ENCODE measurements at places on chromosomes 5 and 9.

DNA sequence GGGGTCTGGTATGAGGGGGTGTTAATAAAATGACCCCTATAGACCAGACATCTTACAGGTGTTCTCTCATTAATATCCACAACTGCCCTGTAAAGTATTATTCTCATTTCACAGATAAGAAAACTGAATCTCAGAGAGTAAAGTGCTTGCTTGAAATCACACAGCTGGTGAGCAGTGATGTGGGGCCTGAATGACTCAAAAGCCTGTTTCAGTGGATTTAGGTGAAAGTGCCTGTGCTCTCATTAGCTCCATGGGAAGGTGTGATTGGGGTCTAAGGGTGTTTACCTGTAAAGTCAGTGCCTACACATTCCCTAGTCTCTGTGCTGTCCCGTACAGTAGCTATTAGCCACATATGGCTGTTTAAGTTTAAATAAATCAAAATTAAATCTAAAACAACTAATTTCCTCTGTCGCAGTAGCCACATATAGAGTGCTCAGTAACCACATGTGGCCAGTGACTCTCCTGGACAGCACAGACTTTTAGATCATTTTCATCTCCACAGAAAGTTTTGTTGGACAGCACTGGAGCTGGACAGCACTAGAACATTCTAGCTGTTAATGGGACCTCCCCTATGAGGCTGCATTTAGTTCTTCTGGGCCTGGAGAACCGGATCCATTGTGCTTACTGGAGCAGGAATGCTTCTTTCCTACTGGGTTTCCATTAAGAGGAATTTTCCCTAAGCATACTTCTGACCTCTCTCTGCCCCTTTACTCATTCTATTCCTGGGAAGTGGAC, 52.5 kb upstream of the SEMA6A start:
- DNase-seq = no peak

DNA sequence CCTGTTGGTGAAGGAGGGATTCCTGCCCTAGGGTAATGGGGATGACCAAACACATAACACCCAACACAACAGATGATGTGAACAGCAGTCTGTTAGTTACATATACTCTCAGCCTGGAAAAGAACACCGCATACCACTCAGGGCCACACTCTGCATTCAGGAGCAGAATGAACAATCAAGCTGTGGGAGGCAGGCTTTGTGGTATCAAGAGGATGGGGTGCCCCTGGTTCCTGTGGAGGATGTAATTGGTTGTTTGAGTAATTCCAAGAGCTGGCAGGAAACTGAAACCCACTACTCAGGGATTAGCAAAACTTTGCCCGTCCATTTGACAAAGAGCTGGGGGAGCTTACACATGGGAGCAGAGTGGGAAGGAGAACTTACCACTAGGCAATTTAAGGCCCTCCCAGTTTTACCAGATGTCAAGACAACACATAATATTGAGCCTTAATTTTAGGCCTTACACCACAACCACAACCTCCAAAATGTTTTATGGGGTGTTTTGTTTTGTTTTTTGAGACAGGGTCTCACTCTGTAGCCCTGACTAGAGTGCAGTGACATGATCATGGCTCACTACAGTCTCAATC, 15.6 kb upstream of the PRKAA1 start:
- no peak for DNase-seq

GRCh38 chr5:91048073-91048472, 335.0 kb downstream of the ARRDC3 start:
- DNase-seq = no peak

DNA sequence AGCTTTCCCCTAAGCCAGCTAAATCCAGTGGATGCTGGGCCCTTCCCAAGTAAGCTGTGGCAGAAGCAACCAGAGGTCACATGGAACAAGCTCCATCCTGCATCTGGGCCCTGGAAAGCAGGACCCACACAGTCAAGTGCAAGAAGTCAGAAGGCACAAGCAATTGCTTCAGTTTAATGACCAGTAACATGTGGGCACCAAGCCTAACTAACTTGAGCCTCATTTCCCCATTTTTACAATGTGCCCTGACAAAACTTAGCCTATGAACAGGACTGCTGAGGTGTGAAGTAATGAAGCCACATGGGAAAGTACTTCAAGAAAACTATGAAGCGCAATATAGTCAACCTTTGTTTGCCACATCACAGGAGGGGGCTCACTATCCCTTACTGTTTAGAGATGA, 90.5 kb downstream of the TLE1 start:
- no peak for DNase-seq

- no peak for DNase-seq
Observed at GRCh38 chr5:161409471-161409870, 137.1 kb downstream of the GABRB2 start.

DNA sequence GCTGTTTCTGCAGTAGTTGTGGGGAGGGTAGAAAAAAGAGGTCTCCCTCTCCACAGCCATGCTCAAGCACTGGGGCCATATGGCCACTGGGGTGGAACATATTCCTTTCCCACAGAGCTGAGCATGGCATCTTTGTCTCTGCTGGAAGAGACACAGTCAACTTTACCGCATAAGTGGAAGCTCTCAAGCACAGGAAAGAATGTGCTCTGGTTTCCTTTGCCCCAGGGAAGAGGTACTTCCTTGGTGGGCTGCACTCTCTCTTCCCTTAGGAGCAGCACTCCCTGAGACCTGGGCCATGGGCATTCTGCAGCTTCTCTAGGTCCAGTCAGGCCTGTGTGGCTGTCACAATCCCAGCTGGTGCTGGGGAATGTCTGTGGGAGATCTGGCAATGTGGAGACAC, 168.5 kb upstream of the ACTBL2 start:
- DNase-seq = no peak

GRCh38 chr5:136193322-136193935, 467 bp upstream of the SMIM32 start:
- no peak for DNase-seq

- peak; percentile 31 for DNase-seq
Observed at GRCh38 chr5:175534070-175534932, 55.9 kb downstream of the SFXN1 start.

DNA sequence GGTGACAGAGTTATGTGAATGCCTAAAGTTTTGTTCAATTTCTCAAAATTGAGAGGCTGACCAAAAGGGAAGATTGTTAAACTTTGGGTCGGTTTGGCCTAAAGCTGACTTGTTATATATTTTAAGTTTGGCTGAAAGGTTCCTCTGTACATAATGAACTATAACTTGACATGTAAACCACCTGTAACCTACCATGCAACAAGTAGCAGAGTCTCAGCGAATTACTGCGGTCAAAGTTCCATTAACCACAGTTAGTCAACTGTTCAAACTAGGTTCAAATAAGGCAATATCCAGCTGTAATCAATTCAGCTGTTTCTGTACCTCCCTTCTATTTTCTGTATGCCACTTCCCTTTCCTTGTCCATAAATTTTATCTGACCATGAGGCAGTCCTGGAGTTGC, 325.1 kb upstream of the NMUR2 start:
- no peak for DNase-seq

DNA sequence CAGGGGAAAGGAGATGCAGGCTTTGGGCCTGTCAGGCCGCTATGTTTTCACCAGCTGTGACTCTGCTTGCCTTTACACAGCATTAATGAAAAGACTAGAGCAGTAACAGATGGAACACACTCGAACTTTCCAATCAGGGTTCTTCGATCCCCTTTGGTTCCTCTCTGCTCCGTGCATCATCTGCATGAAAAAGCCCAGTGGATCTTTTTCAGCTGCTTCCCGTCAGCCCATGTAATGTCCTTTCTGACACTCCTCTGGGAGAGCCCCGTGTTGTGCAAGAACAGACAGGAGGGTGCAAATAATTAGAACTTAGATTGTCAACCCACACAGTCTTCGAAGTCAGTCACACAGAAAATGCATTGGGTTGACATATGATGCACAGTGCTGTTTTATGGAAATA, 448.9 kb upstream of the ZNF462 start:
- DNase-seq = no peak

DNA sequence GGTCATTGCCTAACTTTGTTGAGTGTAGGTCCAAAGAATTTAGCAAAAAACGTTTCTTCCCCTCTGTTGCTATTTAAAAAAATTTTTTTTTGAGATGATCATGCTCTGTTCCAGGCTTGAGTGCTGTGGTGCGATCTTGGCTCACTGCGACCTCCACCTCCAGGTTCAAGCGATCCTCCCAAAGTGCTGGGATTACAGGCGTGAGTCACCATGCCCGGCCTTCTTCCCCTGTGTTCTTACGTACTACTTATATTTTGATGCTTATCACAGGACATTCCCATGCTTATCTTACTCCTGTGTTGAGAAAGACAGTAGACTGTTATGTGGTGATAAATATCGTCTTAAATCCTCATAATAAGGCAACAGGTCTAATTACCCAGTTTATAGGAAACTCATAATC, 2.5 kb downstream of the ACER2 start:
- no peak for DNase-seq

DNA sequence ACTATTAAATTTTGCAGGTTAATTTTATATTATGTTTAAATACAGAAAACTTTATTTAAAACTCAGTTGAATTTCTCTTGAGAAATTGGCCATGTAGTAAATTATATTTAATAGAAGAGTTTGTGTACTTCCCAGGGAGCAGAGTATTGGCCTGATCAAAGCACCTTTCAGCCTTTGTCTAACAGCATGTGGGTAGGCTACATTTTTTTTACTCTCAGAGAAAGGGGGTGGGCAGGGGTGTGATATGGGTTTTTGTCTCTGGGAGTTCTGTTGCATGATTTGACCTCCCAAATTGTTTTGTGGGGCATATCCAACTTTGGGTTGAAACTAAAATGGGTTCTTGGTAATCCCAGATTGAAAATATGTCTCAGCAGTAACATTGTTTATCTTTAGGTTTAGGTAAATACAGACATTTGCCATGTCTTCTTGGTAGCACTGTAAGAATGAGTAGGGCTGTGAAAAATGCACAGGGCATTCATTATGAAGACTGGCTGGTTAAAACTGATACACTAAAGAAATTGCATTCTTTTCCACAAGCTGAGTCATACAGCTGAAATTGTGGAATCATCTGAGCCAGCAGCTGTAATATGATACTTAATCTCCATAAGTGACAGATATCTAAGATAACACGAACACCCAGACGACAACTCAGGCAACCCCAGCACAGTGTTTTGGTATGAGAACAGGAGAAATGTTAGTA, 75.4 kb upstream of the CDKN2B start:
- no peak for DNase-seq

GRCh38 chr5:39173069-39173468, 46.3 kb downstream of the FYB1 start:
- DNase-seq = no peak

DNA sequence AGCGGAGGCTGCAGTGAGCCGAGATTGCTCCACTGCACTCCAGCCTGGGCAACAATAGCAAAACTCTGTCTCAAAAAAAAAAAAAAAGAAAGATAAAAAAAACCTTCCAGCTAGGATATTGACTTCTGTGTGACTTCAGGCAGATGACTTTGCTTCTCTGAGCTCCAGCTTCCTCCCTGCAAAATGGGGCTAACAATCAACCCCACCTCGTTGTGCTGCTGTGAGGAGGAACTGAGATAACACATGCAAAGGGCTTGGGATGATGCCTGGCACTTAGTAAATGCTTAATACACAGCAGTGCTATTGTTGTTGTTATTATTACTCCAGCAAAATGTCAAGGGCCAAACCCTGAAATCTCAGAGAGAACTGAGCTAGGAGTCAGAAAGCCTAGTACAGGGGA, 3.5 kb upstream of the CDX1 start:
- no peak for DNase-seq

- DNase-seq = peak; percentile 54
Observed at GRCh38 chr5:178590141-178590923, at the start of gene COL23A1. Gene COL23A1, minus strand, starts transcription at chr5:178590393.

DNA sequence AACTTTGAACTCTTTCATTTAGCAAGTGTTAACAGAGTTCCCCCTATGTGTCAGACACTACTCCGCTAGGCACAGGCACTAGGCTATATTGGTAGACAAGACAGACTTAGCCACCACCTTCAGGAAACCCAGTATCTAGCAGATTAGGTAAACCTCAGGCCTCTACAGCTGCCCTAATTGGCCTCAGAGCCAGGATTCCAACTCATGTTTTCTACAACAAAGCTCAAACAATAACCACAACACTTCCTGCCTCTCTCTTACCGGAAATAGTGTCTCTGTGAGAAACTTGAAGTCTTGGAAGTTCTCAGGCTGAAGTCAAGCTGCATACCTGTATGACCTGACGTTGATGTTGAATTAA, 116.6 kb upstream of the SLC44A1 start:
- DNase-seq = no peak

GRCh38 chr5:20498926-20499325, 510.9 kb upstream of the CDH18 start:
- DNase-seq = no peak

DNA sequence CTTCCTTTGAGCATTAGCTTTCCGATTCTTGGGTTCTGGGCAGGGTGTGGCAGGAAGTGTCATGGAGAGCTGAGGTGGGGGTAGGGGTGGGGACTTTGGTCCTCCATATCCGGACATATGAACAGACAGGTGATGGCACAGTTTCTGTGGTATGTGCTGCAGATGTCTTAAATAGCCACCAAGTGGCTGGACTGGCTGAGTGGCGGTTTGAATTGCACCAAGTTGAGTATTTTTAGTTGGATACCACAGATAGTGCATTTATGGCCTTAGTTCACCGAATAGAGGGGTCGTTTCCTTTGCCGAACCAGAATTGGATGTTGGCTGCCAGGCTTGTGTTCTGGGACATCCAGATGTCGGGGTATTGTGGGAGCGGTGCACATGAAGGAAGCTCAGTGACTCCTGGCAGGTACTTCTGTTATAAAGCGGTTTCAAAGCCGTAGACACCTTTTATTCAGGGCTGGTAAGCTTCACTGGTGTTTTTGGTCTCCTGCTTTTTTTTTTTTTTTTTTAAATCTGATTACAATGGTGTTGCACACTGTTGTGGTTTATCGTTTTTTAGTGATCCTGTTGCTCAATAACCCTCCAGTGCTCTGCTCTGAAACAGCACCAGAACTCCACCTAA, 15.1 kb upstream of the TNFAIP8 start:
- no peak for DNase-seq

- peak; percentile 26 for DNase-seq
Observed at GRCh38 chr9:34430843-34431437, 27.4 kb downstream of the FAM219A start.

GRCh38 chr5:134526483-134527155, 1.1 kb downstream of the JADE2 start:
- DNase-seq = peak; percentile 69

DNA sequence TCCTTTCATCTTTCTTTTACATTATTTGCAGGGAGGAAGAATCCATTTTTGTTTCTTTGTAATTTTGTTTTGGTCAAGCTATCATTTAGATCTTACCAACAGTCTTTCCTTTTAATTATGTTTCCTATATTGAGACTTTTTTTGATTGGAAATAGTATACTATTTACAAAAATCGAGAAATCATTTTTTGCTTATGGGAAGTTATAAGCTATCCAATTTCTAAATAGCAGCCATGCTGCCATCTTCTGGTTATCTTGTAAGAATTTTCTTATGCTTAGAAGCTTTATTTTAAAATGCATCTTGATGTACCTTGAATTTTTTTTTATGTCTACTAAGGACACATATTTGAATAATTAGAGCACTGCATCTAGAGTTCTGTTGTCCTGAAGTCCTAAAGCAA, 821.2 kb downstream of the PTPRD start:
- no peak for DNase-seq

- no peak for DNase-seq
Observed at GRCh38 chr9:114889802-114890224, 40.6 kb downstream of the TNFSF8 start.

GRCh38 chr9:38744484-38744883, 24.6 kb upstream of the FAM240B start:
- DNase-seq = no peak

Measured in tibial nerve (tissue), 4 donors.